ENCODE measurements at places on chromosomes 5 and 9. TPM values are rescaled to one million over a fixed set of nuclear protein-coding genes. Genes with fewer than 3 reads are reported as not detected.

- H3K4me3 ChIP-seq, result no peak overlapping the region
- peaks cover 22% of the 10 kb centered on the region for H3K4me1 ChIP-seq
- H3K27ac ChIP-seq, result no peak overlapping the region
- no peak for DNase-seq
- H3K27me3 ChIP-seq, result no peaks in the 10 kb centered on the region
These were observed 17.0 kb downstream of the BICD2 start for GRCh38 chr9:92747459-92748232.

DNA sequence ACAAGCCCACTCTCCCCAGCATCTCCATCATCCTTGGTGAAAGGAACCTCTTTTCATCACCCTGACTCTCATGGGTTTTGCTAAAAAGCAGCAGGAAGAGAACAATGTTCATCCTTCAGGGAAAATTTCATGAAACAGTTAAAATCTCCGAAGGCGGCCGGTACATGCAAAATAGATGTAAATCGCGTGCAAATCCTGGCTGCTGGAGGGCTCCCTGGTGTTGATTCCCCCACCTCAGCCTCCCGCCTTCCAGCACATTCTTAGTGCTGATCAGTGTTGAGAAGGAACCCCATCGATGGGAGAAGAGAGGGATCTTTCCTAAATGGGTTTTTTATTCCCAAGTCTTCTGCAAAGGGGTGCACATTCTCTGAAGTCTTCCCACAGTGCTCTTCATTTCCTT, 8.7 kb upstream of the GFI1B start:
- H3K27me3 ChIP-seq, result no peaks in the 10 kb centered on the region
- no peak overlapping the region for H3K4me3 ChIP-seq
- DNase-seq, result no peak
- H3K27ac ChIP-seq, result no peak overlapping the region

- DNase-seq, result no peak
- no peak overlapping the region for H3K4me3 ChIP-seq
- no peaks in the 10 kb centered on the region for H3K4me1 ChIP-seq
- no peaks in the 10 kb centered on the region for H3K36me3 ChIP-seq
- H3K27me3 ChIP-seq, result no peaks in the 10 kb centered on the region
- H3K27ac ChIP-seq, result no peak overlapping the region
These were observed 32.7 kb upstream of the SLCO6A1 start for GRCh38 chr5:102531506-102531905.

DNA sequence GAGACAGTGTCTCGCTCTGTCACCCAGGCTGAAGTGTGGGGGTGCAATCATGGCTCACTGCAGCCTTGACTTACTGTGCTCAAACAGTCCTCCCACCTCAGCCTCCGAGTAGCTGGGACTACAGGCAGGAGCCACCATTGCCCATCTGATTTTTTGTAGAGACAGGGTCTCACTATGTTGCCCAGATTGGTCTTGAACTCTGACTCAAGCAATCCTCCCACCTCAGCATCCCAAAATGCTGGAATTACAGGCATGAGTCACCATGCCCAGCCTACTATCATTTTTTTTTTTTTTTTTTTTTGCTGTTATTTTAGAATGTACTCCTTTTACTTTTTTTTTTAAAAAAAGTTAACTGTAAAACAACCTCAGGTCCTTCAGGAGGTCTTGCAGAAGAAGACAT, 449.0 kb downstream of the CCDC171 start:
- H3K27ac ChIP-seq, result no peak overlapping the region
- no peak for DNase-seq
- H3K4me1 ChIP-seq, result no peaks in the 10 kb centered on the region
- H3K27me3 ChIP-seq, result no peaks in the 10 kb centered on the region
- no peaks in the 10 kb centered on the region for H3K36me3 ChIP-seq
- no peak overlapping the region for H3K4me3 ChIP-seq

DNA sequence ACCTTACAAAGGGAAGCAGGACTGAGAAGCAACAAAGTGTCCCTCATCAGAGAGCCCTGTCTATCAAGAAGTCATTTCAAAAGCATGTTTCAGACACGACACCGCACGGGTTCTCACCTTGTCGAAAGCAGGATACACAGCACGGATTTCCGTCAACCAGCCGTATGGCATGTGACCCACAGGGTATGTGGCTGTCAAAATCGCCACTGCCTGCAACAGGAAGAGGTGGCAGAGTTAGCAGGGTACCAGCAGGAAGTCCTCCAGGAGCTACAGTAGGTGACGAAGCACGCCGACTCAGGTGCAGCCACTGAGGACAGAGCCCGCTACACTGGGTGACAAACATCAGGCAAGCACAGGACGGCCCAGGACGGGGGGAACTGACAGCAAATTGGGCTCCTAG, 81.2 kb downstream of the OTULIN start:
- DNase-seq, result no peak
- no peaks in the 10 kb centered on the region for H3K4me1 ChIP-seq
- H3K36me3 ChIP-seq, result peaks cover 6% of the 10 kb centered on the region
- no peak overlapping the region for H3K4me3 ChIP-seq
- H3K27me3 ChIP-seq, result no peaks in the 10 kb centered on the region

DNA sequence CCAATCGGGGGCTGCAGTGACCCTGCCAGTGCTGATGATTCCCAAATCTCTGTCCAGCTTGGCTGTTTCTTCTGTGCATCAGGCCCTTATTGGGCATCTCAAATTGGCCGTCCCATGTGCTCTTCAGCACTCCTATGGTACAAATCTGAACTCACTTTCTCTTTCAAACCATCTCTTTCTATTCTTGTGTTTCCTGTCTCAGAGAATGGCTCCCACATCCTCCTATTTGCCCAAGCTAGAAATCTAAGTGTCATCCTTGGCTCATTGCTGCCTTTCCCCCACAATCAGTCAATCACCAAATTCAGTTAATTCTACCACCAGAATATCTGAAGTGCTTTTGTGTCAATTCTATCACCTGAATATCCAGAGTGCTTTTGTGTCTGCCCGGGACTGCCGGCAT, 336.6 kb downstream of the CWC27 start:
- no peak for DNase-seq
- H3K36me3 ChIP-seq, result no peaks in the 10 kb centered on the region
- no peaks in the 10 kb centered on the region for H3K27me3 ChIP-seq
- H3K27ac ChIP-seq, result no peak overlapping the region
- H3K4me1 ChIP-seq, result peaks cover 4% of the 10 kb centered on the region

GRCh38 chr5:162107591-162107990, 40.0 kb downstream of the GABRG2 start:
- H3K36me3 ChIP-seq, result no peaks in the 10 kb centered on the region
- H3K4me1 ChIP-seq, result no peaks in the 10 kb centered on the region
- no peak overlapping the region for H3K4me3 ChIP-seq
- no peaks in the 10 kb centered on the region for H3K27me3 ChIP-seq

DNA sequence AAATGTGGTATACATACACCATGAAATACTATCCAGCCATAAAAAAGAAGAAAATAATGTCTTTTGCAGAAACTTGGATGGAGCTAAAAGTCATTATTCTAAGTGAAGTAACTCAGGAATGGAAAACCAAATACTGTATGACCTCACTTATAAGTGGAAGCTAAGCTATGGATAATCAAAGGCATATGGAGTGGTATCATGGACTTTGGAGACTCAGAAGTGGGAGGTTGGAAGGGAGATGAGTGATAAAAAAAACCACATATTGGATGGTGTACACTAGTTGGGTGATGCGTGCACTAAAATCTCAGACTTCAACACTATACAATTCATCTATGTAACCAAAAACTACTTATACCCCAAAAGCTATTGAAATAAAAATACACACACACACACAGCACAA, 24.5 kb downstream of the ADAMTS12 start:
- no peaks in the 10 kb centered on the region for H3K4me1 ChIP-seq
- H3K27me3 ChIP-seq, result no peaks in the 10 kb centered on the region
- no peak overlapping the region for H3K27ac ChIP-seq
- DNase-seq, result no peak

GMCL2 gene
- not detected for total RNA-seq

FGF1 gene
- 0.81 TPM for total RNA-seq

CCDC192 gene
- not detected for total RNA-seq

CDH10 gene
- total RNA-seq, result not detected

ACTBL2 gene
- not detected for total RNA-seq

SPATA31D4 gene
- total RNA-seq, result not detected

FCN2 gene
- total RNA-seq, result not detected

BAAT gene
- not detected for total RNA-seq

TRPM3 gene
- 4.6 TPM for total RNA-seq

Measured in thyroid gland (tissue), 4 donors.